ENCODE measurements at places on chromosomes 6 and 20.

DNA sequence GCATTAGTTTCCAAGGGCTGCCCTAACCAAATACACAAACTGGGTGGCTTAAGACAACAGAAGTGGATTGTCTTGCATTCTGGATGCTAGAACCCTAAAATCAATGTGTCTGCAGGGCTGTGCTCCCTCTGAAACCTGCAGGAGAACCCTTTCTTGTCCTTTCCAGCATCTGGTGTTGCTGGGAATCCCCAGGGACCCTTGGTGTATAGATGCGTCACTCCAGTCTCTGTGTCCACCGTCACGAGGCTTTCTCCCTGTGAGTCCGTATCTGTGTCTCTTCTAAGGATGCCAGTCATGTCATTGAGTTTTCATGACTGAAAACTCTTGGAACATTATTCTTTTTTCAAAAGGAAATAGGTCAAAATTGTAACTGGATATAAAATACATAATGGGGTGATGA lies 142.9 kb downstream of the RNASET2 start:
- no peak for DNase-seq

DNA sequence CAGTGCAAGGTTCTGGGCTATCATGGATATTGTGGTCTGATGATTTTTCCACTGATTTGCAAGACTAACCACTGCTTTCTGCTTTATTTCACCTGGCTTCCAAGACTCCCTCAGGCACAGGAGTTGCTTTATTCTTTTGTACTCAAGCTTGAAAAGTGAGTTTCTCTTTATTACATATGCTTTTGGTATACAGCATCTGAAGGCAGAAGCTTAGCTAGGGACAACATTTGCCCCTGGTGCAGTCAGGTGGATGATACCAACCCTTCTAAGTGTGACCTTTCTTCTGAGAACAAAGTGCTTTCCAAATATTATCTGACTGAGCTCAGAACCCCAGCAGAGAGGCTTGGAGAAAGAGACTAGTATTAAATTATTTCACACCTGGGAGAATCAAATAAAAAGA lies 94.0 kb upstream of the PHACTR1 start:
- DNase-seq = no peak

GRCh38 chr6:146357578-146358430 lies 185.8 kb upstream of the RAB32 start:
- DNase-seq = no peak

- no peak for DNase-seq
Measured at GRCh38 chr6:3625149-3625979, 126.1 kb downstream of the PXDC1 start.

DNA sequence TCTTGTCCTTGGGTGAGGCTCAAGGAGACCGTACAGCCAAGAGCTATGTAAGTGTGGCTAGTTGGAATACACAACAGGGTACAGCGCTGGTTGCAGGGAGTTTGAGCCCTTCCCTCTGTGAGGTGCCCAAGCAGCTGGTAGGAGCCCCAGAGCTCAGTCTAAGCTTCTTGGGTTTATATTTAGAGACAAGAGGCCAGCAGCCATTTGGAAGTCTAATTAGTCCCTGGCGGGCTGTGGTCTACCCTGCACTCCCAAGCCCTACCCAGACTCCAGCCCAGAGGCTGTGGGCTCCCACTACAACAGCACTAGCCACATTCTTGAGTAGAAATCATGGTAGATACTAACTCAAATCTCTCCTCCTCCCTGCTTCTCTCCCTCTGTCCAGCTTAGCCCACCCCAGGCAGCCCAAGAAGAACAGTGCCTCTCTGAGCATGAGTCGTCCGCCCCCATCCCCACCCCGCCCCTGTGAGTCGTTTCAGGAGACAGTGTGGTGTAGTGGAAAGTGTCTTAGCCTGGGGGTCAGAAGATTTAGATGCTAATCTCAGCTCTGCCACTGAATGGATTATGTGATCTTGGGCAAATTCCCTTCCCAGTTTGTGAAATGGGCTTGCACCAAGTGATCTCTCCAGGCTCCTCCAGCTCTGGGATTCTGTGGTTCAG lies 37.8 kb downstream of the EIF2S2 start:
- DNase-seq = no peak

DNA sequence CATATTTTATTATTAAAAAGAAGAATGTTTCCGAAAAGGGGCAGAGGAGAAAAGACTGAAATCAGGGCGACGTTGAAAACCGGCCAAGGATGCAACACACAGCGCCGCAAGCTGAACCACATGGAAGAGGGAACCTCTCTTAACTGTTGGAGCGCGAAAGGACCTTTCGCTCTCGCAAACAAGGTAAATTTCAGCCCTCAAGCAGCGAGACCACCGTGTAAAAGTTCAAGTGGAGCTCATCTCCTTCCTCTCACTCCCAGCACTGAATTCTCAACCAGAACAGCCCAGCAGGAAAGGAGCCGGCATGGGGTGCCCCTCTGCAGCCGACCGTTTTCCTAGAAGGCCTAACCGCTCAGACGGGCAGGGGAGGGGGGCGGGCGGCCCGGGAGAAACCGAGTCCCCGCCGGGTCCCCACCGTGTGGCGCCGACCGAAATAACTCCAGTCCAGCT lies 621 bp downstream of the GPR63 start:
- DNase-seq = peak; percentile 34

DNA sequence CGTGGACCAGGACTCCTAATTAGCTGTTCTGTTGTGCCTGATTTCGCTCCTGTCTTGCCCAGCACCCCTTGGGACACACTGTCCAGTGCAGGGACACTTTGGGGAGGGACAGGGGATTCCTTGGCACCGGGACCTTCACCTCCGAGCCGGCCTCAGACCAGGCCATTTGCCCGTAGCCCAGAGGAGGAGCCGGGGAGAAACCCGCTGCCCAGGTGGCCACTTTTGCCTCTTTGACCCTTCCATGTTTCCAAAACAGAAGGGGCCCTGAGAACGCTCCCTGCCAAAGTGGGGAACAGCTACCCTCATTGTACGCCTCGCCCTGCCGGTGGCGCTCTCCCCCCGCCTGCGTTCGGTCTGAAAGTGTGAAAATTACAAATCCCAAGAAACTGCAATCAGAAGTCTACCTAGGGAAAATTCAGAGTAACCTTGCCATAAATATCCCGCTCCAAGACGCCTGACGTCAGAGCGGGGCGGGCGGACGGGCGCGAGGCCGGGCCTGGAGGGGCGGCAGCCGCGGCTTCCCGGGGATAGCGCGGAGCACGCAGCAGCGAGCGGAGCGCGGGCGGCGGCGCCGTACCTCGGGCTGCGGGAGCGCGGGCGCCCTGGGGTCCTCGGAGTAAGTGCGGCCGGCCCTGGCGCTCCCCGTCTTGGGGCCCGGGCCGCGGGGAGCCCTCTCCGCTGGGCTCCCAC lies at the start of gene DAAM2:
Gene DAAM2 (plus strand): TSS at position 527 of the 690 bp plus-strand sequence. CDS start 63,927 bp downstream, outside the sequence.
- DNase-seq = peak; percentile 56

DNA sequence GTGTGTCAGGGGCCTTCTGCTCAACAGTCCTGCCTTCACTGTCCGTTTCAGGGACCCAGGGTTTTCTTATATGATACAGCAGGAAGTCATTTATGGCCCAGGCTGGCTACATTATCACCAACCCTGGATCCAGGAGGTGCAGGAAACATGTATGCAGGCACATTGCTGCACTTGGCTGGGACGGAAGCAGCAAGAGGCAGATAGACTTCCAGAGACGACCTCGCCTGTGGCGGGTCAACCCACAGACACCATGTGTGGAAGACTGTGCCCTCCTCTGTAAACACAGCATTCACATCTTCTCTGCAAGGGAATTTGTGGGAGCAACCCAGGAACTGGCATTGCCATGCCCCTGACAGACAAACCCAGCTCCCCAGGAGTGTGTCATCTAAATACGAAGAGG lies 43.7 kb downstream of the TBC1D7 start:
- DNase-seq = no peak

- DNase-seq = no peak
Measured at GRCh38 chr6:26197933-26198721, 110.9 kb downstream of the HFE start.

All from nucleus accumbens (tissue), 56 donors.